ENCODE measurements at places on chromosomes 5 and 9.

GRCh38 chr5:65483546-65484346, 2.0 kb upstream of the ADAMTS6 start:
- no peak for DNase-seq

DNA sequence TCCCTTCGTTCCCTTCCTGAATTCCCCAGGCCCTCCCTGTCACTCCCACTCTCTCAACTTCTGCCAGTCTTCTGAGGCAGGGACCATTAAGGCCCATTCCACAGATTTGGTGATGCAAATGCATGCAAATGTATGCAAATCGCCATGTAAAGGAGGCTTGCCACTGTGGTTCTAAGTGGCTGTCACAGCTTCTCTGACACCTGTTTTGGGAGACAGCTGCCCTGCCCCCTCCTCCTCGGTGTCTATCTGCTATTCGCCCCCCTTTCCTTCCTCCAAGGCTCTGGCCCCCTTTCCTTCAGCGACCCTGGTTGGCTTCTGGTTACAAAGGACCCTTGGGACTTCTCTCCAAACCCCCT, 10.5 kb upstream of the ARAP3 start:
- DNase-seq = no peak

GRCh38 chr9:69376651-69377050, 51.6 kb downstream of the ENTREP1 start:
- DNase-seq = peak; percentile 84

DNA sequence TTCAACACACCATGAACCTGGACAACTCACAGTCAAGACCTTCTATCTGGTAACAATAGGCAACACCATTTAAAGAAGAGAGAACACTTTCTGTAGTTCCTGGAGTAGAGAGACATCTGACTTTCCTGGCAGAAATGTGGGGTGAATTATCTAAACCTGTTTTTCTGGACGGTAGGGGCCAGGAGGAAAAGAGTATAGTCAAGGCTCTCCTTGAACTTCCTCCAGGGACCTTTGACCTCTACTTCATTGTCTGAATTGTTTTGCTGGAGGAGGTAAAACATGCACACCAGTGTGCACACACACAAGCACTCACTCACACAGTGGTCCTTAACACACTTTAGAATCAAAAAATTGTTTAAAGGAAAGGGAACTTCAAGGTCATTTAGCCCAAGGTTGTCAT, 13.2 kb downstream of the S100Z start:
- DNase-seq = no peak

- no peak for DNase-seq
These were observed 1.3 kb downstream of the TNPO1 start for GRCh38 chr5:72817671-72818266.

GRCh38 chr9:33379666-33380389, 22.5 kb downstream of the AQP7 start:
- no peak for DNase-seq

DNA sequence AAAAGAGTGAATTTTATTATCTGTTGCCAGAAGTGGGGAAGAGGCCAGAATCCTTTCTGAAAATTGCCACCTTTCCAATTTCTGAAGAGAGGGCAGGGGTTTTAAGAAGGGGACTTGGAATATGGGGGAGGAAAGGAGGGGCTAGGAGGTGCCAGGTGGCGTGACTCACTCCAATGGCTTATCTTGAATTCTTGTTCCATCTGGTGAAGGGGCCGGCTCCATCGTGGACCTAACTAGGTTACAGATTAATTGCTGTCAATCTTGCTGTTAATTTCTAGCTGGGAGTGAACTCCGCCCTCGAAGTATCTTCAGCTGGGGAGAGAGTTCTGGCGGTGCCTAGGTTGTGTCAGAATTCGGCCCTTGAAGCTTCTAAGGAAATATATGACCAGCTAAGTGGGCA, 138.7 kb downstream of the YTHDC2 start:
- no peak for DNase-seq

GRCh38 chr5:116153687-116154174, 68.9 kb downstream of the COMMD10 start:
- no peak for DNase-seq

DNA sequence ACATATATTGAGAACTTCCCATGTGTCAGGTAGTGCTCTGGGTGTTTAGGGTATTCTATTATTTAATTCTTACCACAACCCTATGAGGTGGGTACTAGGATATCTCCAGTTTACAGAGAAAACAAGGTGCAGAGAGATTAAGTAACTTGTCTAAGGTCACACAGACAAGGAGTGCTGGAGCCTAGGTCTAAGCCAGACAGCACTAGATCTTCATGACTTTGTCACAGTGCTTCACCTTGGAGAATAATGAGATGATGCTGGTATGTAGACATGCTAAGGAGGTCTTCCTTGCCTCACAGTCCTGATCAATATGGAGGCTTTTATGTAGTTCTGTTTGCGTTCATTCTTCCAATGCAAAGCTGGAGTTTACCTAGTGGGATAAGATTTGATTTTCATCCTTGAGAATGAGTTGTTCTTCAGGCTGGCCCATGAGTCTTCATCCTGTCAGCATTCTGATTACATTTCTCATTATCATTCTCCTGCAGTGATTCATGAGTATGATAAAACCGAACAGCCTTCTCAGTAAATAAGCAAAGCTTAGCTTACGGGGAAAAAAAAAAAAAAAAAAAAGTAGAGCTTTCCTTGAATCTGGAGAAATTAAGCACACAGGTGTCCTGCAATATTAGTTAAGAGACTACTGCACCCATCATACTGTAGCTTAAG, 176.3 kb downstream of the C9orf152 start:
- DNase-seq = peak; percentile 48

DNA sequence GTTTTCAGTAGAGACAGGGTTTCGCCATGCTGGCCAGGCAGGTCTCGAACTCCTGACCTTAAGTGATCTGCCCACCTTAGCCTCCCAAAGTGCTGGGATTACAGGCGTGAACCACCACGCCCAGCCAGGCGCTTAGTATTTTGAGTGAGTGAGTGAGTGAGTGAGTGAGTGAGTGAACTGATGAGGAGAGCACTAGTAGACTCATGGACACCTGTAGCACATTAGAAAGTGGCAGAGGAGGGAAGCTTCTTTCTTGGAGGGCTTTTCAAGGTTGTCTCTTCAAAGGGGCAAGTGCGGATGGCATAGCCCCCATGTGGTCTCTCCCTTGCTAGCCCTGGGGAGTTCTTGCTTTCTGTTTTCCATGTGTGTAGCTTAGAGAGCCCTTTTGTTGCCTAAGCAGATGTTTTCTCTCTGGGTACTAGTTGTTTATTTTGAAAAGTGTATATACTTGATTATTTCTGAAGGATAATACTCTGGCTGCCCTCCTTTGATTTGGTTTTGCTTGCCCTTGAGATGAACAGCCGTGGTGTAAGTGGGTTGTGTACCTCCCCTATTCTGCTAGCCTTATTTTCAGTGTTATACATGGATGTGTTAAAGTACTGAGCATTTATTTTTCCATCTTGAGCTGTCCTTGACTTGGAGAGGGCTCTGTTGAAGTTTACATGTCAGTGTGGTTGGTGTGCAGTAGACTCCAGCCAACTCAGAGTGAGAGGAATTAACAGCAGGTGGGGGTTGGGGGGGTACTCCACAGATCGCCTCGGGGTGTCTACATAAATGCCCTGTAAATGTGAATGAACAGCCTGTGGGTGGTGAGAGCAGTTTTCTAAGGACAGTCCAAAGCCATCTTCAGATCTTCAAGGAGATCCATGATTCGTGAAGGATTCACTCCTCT, 35.5 kb downstream of the PRRC2B start:
- DNase-seq = no peak

DNA sequence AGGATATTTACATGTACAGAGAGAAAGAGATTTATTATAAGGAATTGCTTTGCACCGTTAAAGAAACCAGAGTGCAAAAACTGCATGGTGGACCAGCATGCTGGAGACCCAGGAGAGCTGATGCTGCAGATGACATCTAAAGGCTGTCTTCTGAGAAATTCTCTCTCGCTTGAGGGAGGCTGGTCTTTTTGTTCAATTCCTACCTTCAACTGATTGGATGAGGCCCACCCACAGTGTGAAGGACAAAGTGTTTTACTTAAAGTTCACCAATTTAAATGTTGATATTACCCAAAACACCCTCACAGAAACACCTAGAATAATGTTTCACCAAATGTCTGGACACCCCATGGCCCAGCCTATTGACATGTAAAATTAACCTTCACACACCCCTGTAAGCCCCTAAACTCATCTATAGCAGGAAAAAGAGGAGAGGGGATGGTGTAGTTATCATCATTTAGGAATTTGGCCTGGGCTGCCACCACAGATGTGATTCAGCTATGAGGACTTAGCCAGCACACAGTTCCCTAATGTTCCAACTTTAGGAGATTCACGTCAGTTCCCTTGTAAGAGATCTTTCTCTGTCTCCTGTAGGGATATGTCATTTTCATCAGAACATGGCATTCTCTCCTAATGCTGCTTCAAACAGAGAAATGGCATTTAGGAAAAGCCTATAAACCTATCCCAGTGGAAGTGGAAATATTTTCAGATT, 358.2 kb upstream of the TLE4 start:
- DNase-seq = no peak

- DNase-seq = no peak
These were observed 20.9 kb upstream of the GZMA start for GRCh38 chr5:55081541-55081940.

- DNase-seq = no peak
These were observed 132.3 kb upstream of the ZNF608 start for GRCh38 chr5:124878583-124879342.

- peak; percentile 75 for DNase-seq
These were observed 118.8 kb upstream of the PHYKPL start for GRCh38 chr5:178351221-178352034.

DNA sequence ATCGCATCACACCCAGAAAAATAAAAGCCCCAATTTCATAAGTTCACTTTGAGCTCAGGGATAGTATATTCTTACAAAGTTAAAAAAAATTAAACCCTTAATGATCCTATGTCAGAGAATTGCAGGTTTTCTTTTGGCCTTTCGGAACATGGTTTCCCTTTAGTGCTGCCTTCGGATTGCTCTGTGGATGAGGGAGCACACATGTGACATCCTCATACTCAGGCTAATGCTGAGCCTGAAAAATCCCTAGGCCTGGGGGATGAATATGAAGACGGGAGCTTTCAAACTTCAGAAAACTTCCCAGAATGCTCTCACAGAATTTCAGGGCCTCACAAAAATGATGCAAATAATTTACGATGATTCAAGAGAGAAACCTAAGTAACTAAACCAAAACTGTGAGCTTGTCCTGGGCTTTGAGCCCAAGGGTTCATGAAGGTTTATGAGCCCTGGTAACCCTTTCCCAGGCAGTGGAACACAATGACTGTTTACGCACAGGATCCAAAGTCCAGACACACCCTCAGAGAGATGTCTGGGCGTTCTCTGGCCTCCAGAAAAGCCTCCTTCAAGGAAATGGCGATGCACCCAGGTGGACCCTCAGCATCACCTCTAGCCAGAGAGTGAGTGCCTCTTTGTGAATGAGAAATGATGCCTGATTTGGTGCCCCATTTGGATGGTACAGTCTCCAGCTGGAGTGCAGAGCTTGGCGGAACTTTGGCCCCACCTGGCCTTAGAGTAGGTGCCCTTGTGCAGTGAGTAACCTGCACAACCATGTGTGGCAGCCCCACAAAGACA, 145.4 kb downstream of the ENTREP1 start:
- no peak for DNase-seq

GRCh38 chr5:174555726-174556125, 168.7 kb upstream of the MSX2 start:
- no peak for DNase-seq

GRCh38 chr9:75239176-75239575, 150.9 kb downstream of the OSTF1 start:
- DNase-seq = no peak

DNA sequence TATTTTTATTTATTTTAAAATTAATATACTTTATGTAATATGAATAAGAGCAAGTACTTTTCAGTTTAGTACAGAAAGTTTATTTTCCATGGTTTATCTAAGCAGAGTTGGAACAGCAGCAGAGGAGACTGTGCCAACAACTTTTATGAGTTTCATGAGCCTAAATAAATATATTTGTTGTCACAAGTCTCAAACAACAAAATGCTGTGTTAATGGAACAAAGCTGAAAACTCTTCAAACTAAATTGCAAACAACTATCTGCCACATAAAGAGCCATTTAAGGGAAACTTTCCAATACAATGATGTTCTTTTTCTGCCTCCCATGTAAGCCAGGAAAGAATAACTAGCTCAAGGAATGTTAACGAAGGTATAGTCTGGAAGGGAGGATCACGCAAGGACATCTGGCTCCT, 96.1 kb downstream of the FBN2 start:
- no peak for DNase-seq

DNA sequence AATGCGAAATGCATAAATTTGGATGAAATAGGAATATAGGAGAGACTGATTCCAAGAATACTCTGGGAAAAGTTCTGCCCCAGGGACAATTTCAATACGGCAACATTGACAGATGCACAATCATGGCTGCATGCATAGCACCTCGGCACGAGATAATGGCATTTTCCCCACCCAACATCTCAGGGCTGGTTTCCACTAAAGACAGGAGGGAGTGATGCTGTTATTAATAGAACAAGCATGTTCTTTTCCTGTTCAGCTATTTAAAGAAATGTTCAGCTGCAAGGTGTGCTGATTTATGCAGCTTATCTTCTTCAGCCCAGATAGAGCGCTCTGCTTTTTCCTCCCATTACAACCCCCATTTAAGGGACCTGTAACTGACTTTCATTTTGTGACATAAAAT, 740.2 kb downstream of the TLR4 start:
- DNase-seq = no peak

DNA sequence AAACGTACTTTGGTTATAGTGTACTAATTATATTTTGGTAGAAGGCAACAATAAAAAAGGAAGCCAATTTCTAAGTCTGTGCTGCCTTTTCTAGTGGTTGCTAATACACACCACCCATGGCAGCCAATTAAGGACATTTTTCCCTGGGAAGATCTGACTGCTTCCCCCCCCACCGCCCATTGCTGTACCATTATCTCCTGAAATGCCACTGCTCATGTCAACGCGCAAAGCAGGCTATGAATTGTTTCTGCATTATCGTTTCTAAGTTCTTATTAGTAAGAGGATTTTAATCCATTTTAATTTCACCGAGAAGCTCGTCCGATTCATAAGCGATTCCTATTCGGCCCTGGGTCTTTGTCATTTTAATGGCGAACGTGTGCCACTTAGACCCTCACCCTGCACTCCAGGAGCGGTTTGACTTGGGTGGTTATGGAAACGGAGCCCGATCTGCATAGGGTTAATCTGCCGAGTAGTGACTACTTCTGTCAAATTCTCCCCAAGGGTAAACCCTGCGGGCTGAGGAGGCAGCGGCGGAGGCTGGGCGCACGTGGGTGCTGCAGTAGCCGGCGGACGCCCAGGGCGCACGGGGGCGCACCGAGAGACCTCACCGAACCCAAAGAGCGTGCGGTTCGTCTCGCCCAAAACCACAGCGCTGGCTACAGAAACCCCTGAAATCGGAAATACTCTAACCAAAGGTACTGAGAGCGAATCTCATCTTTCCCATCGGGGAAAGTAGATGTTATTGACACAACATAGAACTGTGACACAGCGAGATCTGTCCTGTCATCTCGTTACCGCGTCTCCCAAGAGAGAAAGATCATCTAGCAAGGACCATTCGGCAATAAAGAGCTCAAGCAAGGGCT, 55.8 kb upstream of the SHC3 start:
- no peak for DNase-seq

GRCh38 chr5:3584724-3585531, 10.7 kb upstream of the IRX1 start:
- DNase-seq = no peak

GRCh38 chr9:125966466-125966865, 219.3 kb downstream of the PBX3 start:
- DNase-seq = no peak

Data from osteoblast (primary cell).